ENCODE measurements at places on chromosomes 1 and 21.

GRCh38 chr1:43547538-43548072 is 16.9 kb downstream of the PTPRF start:
- DNase-seq, result no peak

- no peak for DNase-seq
Measured at GRCh38 chr1:10881046-10881445, 84.6 kb upstream of the CASZ1 start.

DNA sequence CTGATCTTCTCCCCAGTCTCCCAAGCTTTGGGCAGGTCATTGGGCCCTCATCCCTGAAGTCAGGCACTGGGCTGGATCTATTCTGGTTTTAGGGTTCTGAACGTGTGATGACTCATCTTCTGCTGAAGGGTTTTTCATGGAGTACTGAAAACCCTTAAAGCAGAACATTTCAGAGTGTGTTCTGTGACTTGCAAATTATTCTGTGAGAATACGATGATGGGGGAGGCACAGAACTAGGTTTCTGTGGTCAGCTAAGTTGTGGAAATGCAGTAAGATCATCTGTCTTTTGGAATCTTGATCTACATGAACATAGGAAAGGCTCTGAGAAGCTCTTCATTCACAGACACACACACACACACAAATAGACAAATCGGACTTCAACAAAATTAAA is 46.2 kb downstream of the NAV1 start:
- DNase-seq, result no peak

- DNase-seq, result no peak
Measured at GRCh38 chr1:113821916-113822315, 9.6 kb upstream of the RSBN1 start.

DNA sequence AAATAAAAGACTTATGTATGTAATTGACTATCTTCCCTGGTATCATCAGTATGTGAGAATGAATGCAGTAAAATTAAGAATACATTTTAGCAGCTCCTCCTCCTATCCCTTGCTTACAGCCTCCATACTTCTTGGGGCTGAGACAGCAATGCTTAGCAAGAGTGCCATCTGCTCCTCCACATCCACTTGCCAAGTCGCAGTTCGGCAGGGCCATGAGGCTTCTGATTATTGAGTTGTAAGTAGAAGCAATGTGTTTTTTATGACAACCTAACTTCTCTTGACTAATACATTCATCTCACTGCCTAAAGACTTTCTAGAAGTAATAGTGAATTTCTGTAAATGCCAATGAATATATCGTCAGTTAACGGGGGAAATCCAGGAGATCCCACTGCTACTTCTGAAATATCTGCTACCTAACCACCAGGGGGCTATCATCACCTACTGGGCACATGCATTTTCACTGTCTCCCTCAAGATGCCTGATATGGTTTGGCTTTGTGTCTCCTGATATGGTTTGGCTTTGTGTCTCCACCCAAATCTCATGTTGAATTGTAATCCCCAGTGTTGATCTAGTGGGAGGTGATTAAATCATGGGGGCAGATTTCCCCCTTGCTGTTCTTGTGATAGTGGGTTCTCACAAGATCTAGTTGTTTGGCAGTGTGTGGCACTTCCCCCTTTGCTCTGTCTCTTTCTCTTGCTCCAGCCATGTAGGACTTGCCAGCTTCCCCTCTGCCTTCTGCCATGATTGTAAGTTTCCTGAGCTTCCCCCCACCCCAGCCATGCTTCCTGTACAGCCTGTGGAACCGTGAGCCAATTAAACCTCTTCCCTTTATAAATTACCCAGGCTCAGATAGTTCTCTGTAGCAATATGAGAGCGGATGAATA is 59.6 kb downstream of the EXTL2 start:
- no peak for DNase-seq

GRCh38 chr1:223780949-223781348 is 64.8 kb downstream of the TP53BP2 start:
- no peak for DNase-seq
